Anterior cingulate cortex (tissue), 58 donors: ENCODE measurements at places on chromosomes 7 and 10.

GRCh38 chr10:71437537-71438092 is 40.9 kb downstream of the CDH23 start:
- no peak for DNase-seq

DNA sequence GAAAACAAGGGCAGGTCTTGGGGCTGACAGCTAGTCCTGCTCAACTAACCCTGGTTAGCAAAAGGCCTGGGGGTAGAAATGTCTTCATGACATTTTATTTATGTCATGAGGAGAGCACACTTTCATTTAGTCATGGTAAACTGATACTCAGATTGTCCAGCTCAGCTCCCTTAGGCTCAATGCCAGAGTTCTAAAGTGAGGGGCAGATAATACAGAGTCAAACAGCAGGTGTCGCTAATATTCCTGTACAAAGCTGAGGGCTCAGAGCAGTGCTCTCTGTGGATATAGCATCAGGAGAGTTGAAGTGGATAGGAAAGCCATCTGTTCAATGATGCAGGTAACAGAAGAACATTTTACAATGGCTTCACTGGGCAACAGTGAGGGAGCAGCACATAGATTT is 26.8 kb upstream of the CALCR start:
- DNase-seq, result no peak

DNA sequence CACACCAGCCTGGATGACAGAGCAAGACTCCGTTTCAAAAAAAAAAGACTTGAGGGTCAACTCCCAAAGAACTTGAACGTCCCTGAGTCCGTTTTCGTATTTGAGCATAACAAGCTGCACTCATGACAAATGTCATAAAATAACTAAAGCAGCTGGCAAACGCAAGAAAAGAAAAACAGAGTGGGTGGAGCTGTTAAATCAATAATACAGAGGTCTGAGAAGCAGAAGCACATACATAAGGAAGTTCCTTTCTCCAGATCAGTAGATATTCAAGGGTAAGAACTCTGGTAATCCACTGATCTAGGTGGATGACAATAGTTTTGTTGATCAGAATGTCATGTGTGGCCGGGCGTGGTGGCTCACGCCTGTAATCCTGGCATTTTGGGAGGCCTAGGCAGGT is 150.1 kb downstream of the FAM107B start:
- DNase-seq, result no peak

DNA sequence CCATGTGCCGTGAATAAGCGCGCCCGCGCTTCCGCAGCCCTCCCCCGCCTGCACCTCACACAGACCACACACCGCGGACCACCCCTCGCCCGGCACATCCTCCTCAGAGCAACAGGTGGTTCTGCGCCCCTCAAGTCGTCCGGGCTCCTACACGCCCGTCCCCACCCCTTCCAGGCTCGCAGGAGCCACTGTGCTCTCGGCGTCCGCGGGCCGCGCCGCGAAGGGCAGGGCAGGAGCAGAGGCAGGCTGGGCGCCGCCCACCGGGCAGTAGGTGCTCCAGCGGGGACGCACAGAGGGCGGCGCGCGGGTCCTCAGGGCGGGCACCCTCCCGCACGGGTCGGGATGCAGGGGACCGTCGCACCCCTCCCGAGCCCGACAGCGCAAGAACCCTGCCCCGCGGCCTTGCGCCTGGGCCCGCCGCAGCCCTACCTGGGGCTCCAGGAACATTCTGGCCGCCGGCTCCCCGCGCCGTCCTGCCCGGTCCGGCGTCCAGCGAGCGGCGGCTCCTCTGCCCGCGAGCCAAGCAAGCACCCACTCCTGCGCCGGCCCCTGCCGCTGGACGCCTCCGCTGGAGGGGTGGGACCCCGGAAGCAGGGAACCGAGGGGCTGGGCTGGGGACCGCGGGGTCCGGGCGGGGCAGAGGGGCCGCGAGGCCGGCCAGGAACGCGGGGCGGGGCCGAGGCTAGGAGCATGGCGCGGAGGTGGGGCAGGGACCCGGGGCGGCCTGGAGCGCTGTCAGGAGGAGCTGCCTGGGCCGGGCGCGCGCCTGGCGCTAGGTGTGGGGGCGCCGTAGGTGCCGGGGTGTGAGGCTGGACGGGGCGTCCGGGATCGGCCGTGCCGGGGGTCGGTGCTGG is 37.4 kb downstream of the RASGEF1A start:
- no peak for DNase-seq

DNA sequence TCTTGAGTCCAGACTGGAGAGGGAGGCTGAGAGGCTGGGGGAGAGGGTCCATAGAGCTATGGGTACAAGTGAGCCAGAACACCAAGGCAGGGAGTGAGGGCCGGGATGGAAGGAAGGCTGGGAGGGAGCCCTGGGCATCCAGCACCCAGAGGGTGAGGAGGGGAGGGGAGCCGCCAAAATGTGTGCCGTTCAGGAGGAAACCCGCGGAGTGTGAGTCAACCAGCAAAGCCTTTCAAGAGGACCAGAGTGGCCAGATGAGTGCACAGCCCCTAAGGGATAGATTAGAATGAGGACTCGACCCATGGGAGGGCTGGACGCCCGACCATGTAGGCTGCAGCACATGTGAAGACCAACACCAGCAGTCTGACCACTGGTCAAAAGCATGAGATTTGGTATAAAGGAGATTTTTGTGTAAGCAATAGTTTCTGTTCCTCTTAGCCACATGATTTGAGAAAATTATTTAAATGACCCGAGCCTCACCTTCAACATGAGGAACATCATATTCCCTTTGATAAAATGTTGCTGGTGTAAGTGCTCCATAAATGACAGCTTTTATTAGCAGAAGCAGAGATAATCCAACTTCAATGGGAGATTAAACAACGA is 179.7 kb upstream of the GRB10 start:
- DNase-seq, result no peak

DNA sequence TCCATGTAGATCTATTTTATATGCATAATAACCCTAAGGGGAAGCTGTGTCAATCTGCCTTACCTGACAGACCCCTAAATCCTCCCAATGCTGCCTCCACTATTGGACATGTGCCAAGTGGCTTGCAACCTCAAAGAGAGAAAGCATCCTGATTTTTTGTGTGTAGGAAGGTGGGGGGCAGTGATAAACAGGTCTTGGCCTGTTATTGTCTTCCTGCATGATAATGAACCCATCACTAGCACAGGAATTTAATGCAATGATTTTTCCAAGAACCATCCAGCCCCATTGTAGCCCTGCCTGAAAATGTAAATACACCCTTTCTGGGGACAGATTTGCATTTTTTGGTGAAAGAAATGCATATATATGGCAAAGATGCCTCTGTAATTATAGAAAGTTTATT is 850.2 kb downstream of the LRMDA start:
- no peak for DNase-seq

- no peak for DNase-seq
These were observed 260.3 kb upstream of the RNF32 start for GRCh38 chr7:156380261-156380660.

DNA sequence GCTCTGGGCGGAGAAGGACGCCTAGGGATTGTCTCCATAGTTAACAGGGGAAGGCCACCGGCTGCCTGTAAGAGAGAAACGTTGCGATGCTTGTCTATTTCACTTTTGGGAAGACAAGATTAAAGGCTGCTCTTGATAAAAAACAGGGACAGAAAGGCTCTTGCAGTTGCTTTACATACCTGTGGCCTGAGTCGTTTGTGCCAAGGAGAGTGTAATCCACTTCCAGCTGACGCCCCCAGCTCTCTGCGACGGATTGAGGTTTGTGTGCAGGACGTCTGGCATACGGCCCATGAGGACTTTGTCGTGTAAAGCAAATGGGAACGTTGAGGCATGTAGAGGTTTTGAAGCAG is 1.1 kb downstream of the MAP3K8 start:
- DNase-seq, result no peak

- no peak for DNase-seq
These were observed 46.6 kb downstream of the AGMO start for GRCh38 chr7:15515252-15515651.

DNA sequence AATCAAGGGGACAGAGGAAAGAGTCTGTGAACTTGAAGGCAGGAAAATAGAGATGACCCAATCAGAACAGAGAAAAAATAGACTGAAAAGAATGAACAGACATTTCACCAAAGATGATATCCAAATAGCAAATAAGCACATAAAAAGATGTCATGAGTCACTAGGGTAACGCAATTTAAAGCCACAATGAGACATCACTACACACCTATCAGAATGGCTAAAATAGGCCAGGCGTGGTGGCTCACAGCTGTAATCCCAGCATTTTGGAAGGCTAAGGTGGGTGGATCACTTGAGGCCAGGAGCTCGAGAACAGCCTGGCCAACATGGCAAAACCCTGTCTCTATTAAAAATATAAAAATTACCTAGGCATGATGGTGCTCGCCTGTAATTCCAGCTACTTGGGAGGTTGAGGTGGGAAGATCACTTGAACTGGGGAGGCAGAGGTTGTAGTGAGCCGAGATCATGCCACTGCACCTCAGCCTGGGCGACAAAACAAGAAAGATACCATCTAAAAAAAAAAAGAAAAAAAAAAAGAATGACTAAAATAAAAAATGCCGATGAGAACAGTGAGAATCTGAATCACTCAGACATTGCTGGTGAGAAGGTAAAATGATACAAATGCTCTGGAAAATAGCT is 100.9 kb downstream of the LHPP start:
- no peak for DNase-seq

DNA sequence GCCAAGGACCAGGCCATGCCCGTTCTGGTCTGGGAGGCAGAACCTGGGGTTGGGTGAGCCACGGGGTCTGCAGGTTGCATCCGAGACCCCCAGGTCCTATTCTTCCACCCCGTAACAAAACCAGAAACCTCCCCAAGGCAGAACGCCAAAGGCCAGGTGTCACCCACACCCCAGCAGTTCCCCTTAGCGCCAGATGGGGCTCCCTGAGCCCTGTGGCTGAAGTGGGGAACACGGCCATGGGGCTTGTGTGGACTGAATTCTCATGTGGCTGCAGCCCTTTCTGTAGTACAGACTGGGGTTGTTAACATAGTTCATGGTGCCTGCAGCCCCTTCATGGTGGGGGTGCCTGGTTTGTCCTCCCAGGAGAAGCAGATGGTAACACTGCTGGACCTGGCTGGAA is 10.2 kb downstream of the BRI3 start:
- DNase-seq, result no peak

- no peak for DNase-seq
These were observed 22.4 kb downstream of the DNAJC1 start for GRCh38 chr10:21981118-21981517.

DNA sequence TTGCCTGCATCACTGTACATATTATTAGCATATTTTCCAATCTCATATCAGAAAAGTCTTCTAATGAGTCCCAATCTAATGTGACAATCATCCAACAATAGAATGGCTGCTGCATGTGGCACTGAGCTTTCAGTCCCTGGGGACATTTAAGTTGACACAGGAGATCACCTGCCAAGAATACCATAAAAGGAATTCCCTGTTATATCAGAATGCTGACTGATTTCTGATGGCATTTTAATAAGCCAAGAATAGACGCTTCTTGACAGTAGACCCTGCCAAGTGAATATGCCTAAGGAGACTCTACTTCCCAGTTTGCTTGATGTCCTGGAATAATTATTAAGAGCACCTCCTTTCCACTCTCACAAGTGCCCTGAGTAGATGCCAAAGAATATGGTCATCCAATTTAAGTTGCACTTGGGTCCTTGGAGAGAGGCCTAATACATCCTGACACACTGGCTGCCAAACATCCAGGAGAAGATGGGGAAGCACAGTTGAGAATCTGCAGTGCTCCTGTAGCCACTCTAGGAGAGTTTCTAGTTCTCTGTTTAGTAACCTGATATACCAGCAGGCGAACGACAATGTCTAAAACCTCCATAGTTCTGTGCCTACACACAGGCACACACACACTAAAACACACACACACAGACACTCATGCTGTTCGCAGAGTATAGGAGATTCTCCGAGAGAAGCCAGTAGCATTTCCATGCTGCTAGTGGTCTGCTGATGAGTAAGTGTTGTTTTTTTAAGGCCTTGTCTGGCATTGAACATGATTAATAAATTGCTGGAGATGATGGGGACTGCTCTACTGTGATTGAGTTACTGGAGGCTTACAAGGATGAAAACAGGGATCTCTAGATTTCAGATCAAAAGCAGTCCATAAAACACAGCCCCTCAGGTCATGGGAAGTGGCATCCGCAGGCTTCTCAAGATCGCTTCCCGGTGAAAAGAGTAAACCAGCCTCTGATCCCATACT is 369.6 kb downstream of the KCNMA1 start:
- no peak for DNase-seq

DNA sequence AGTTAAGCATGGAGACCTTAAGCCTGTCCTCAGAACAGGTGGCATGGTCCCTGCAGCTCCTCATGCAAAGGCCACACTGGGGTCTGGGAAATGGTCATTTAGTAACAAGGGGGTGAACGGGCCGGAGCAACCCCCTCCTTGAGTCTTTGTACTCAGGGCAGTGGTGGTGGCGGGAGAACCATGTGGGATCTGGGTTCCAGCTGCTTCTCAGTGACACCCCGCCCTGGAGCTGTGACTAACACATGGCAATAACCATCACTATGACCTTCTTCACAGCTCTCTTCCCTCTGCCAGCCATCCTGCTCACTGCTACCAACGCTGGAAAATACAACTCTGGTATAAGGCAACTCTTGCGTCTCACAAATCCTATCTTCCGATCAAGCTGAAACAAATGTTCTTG is 203.4 kb upstream of the FRMD4A start:
- no peak for DNase-seq

DNA sequence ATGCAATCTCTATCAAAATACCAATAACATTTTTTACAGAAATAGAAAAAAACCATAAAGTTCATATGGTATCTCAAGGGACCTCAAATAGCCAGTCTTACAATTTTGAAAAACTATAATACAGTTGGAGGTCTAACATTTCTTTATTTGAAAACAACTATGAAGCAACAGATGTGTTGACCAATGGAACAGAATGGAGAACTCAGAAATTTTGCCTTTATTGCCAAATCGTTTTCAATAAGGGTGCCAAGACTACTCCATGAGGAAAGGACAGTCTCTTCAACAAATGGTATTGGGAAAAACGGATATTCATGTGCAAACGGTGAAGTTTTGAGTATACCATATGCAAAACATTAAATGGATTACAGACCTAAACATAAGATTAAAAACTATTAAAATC is 470.8 kb upstream of the DPP6 start:
- no peak for DNase-seq
